ENCODE measurements at places on chromosomes 16 and 17. TPM values are rescaled to one million over a fixed set of nuclear protein-coding genes. Genes with fewer than 3 reads are reported as not detected.

DNA sequence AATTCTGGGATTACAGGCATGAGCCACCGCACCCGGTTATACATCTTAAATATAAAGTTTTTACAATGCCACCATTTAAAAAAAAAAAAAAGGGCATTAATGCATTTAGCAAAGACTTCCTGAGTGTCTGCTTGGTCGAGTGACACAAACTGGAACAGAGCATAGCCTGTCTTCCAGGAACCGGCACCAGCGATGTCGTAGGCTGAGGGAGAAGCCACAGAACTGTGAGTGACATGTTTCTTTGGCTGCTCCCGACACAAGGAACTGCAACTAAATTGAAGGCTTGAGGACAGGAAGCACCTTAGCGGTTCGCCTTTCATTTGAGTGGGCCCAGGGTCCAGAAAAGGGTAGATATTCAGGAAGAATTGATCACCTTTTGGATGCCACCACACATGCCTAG lies 717.8 kb downstream of the MAF start:
- DNase-seq, result no peak

DNA sequence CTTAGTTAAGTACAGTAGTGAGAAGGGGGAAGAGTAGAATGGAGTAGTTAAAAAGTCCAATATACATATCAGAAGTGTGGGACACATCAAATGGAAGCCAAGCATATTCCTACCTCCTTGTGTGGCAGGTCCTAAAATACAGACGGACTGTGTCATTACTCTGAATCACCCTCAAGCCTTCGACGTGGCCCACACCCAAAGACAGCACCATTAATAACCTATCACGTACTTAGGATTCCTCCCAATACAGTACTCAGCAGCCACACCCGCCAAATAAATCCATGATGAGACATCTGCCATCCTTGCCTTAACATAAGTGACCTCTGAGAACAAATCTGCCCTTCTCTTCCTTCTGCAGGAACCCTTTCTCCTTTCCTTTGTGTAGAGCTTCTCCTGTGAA lies 38.9 kb downstream of the UBE2G1 start:
- DNase-seq, result peak; percentile 90

DNA sequence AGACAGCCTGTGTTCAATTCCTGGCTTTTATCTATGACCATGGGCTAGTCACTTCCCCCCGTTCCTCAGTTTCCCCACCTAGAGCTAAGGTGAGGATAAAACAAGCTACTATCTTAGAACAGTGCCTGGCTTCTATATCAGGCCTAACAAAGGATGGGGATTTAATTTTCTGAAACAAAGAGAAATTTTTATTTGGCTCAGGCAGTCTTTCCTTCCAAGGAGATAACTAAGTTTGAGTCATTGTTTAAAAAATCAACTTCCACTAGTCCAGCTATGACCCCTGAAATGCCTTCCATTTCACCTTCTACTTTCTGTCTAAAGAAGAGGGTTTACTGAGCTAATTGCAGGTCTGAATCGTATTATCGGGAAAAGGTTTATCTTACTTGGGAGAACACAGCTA lies 99.0 kb downstream of the CMIP start:
- peak; percentile 21 for DNase-seq

DNA sequence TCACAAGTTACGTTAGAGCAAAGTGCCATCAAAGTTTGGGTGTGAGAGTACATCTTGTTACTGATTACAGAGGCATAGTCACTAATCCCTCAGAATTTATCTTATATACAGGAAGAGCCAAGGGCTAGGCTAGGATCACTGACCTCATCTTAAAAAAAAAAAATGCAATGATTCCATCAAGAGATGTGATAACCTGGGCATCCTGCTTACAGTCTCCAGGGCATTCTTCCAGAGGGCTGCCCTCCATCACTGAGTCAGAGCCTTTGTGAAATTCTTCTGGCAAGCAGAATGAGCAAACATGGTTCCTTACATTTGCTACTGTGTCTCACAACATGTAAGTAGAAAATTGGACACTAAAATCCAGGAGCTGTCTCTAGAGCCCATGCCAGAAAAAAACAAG lies 410.6 kb downstream of the ZFHX3 start:
- peak; percentile 73 for DNase-seq

DNA sequence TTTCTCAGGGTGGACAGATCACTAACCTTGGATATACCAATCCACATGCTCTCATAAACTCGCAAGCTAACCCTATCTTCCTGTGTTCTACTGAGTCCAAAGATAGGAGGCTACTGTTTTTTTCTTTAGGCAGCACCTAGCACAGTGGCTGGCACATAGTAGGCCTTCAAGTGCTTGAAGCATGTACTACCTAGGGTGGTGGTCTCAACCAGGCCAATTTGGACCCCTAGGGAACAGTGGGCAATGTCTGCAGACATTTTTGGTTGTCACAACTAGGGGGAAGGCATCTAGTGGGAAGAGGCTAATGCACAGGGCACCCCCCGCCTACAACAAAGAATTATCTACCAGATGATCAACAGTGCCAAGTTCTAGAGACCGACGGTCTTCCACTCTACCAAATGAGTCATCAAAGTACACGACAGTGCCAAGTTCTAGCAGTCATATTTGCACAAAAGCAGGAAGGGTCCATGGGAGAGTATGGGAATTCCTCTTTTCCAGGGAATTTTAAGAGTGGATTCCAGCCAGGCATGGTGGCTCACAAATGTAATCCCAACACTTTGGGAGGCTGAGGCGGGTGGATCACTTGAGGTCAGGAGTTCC lies 390.3 kb downstream of the SLC39A11 start:
- peak; percentile 93 for DNase-seq

Gene HBA1
- not detected for total RNA-seq
